ENCODE measurements at places on chromosomes 3 and 15. TPM values are rescaled to one million over a fixed set of nuclear protein-coding genes. Genes with fewer than 3 reads are reported as not detected.

Gene SLC12A1
- total RNA-seq = not detected

Gene WDR93
- not detected for total RNA-seq

Gene BTLA
- not detected for total RNA-seq

Gene NEK10
- 3.4 TPM for total RNA-seq

Gene OR5K1
- total RNA-seq = not detected

Gene CCR5
- not detected for total RNA-seq

Gene ROPN1
- total RNA-seq = not detected

Gene TF
- 0.12 TPM for total RNA-seq

Gene OR5H1
- not detected for total RNA-seq

Gene PLXNB1
- total RNA-seq = 35.4 TPM

Gene MTHFS
- 18.7 TPM for total RNA-seq

Gene SV2B
- total RNA-seq = 28.6 TPM

Gene TMOD2
- total RNA-seq = 11.4 TPM

Gene SNTN
- total RNA-seq = not detected

Gene LYSMD4
- 6.8 TPM for total RNA-seq

Gene TWF2
- 136 TPM for total RNA-seq

Gene CCDC191
- total RNA-seq = 1.5 TPM

Gene B3GALNT1
- total RNA-seq = 10.6 TPM

Gene ZNF80
- total RNA-seq = not detected

Gene SLC9A9
- 1.2 TPM for total RNA-seq

Gene MOBP
- total RNA-seq = 0.23 TPM

Gene ITIH1
- not detected for total RNA-seq

Gene ZNF774
- total RNA-seq = 1.3 TPM

Gene TGM5
- total RNA-seq = not detected

Gene MESP2
- 0.15 TPM for total RNA-seq

Gene GPR171
- total RNA-seq = not detected

Gene ADAMTS7
- 83.0 TPM for total RNA-seq

Gene NDN
- total RNA-seq = 63.3 TPM

Gene CADPS
- total RNA-seq = not detected

Gene KCNH8
- not detected for total RNA-seq

Gene CFAP100
- not detected for total RNA-seq

Gene HTD2
- total RNA-seq = 8.1 TPM

Gene CHRNA5
- 1.6 TPM for total RNA-seq

Gene TIGIT
- total RNA-seq = not detected

Gene LINGO1
- 0.18 TPM for total RNA-seq

Gene NDUFAF3
- total RNA-seq = 115 TPM

Gene DPPA2
- total RNA-seq = not detected

Gene IL5RA
- total RNA-seq = not detected
